ENCODE measurements at places on chromosomes 6 and 20.
A peak's percentile ranks its signal among the peaks of the same experiment; 100 is the strongest.

DNA sequence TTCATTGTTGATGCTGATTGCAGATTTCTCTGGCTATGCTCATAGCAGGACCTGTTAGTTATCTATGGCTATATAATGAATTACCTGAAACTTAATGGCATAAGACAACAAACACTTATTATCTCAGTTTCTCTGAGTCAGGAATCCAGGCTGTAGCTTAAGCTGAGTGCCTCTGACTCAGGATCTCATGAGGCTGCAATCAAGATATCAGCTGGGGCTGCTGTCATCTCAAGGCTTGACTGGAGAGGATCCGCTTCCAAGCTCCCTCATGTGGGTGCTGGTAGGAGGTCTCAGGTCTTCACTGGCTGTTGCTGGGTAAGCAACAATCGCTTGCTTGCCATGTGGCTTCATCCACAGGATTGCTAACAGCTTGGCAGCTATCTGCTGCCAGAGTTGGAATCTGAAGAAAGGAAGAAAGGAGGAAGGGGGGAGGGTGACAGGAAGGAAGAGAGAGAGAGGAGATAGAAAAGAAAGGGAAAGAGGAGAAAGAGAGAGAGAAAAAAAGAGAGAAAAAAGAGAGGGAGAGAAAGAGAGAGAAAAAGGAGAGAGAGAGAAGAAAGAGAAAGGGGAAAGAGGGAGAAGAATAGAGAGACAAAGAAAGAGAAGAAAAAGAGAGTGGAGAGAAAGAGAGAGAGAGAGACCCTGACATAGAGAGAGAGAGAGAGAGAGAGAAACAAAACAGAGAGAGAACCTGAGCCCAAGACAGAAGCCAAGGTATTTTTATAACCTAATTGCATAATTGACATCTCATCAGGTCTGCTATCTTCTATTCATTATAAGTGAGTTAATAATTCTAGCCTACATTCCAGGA, 579.0 kb upstream of the BTBD3 start:
- DNase-seq, result no peak

DNA sequence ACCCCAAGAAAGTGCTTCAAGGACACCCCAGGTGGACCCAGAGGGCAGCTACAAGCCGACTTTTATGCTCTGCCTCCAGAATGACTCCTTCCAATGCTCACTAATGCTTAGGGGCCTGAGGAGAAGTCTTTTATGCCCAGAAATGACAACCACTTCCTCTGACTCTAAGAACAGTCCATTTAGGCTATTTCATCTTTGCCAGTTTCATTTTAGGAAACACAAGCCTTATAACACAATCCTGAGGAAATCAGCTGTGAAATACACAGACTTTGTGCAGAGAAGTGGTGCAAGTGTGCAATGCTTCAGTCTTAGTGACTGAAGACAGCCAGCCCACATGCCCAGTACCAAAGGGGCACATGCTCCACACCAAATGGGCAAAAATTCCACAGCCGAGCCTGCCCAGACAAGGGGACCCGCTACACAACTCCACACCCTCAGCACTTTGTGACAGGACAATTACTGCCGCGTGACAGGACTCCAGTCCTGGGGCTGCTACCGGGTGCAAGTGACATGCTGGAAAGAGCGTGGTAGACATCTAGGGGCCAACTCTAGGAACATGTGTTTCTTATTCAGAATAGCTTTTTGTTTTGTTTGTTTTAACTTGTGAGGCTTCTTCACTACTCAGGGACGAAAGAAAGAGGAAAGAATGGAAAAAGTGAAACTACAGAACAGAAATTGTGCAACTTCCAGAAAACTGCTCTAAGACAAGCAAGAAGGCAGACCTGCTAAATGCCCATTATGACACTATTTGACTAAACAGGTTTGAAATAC, 28.2 kb upstream of the PLAGL1 start:
- peak; percentile 37 for DNase-seq

GRCh38 chr6:27630727-27631608, 158.1 kb upstream of the ZNF184 start:
- peak; percentile 89 for DNase-seq

- no peak for DNase-seq
These were observed 178.6 kb downstream of the BACH2 start for GRCh38 chr6:90118069-90118468.

DNA sequence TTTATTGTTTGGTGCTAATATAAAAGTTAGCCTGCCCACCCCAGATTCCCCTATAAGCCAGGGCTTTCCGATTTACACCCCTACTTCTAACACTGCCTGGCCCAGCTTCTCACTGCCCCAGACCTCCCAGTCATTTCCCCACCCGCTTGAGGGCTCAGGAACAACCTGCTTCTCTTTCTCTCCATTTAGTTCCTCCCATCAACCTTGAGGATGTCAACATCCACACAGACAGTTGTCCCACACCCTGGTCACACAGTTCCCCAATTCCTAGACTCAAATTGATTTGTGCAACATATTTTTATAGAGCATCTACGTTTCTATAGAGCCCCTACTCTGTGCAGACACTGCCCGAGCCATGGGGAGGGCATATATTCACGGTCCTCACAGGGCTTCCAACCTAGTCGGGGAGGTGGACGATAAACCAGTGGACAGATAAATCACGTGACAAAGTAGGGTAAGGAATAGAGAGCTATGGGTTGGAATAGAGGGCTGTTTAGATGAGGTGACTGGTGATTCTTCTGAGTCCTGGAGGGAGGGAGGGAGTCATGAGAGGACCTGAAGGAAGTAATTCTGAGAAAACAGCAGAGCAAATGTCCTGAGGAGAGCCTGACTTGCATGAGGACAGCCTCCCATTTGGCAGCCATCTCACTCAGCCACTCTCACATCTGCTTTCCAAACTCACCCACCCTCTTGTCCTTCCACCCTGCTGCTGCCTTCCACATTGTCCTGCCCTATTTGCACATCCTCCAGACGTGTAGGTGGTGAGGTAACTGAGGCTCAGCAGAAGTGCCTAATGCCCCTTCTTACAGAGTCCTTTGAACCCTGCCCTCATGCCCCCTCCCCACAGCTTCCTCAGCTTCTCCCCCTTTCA, 6.3 kb downstream of the GABRR2 start:
- DNase-seq, result no peak

DNA sequence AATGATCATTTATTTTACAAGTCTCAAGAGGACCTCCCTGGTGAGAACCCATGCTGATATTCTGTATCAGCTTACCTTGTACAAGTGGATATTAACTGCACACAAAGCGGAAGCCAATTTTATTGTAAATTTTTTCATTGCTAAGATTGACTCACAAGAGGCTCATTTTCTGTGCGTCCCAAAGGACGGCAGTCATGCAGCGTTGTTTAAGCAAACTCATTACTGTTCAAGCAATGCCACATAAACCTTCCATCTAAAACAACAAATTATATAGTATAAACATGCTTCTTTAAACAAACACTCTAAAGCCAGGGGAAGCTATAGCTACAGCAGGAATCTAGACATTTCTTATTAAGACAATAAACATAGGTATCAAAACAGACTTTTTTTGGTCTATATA, 575.3 kb downstream of the FRK start:
- no peak for DNase-seq

- no peak for DNase-seq
These were observed 773.9 kb upstream of the MMS22L start for GRCh38 chr6:98056955-98057354.

GRCh38 chr20:8587251-8587650, 455.2 kb downstream of the PLCB1 start:
- no peak for DNase-seq

DNA sequence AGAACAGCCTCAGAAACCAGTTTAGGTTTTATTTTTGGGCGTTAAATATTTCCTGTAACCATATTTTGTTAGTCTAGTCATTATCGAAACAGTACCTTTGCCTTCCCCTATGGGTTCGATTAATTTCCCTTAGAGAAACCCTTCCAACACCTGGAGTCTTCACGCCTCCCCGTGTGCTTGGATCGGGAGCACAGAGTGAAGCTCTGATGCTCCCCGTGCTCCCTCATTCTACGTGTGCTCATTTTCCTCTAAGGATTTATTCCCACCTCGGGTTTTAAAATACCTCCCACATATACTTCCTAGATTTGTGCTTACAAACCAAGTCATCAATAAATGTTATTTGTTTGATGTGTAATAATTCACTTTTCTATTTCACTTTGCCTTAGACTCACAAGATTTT, 142.4 kb downstream of the TTLL2 start:
- no peak for DNase-seq

All from ELR (cell line).